ENCODE measurements at places on chromosomes 3 and 15. TPM values are rescaled to one million over a fixed set of nuclear protein-coding genes. Genes with fewer than 3 reads are reported as not detected.

- no peaks in the 10 kb centered on the region for H3K36me3 ChIP-seq
- H3K4me1 ChIP-seq = peaks cover 8% of the 10 kb centered on the region
- no peak for DNase-seq
Measured at GRCh38 chr3:108346301-108347227, 50.2 kb downstream of the HHLA2 start.

DNA sequence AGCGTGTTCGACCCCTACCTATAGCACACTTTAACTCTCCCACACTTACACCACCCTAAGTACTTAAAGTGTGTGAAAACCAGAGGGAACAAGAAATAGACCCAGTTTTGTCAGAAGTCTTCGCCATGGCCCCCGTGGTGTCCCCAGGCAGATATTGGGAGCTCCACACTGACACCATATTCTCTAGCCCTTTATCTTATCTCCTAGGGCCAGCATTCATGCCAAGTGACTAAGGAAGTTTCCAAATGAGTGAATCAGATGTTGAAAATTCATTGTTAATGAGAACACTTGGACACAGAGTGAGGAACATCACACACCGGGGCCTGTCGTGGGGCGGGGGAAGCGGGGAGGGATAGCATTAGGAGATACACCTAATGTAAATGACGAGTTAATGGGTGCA, 31.8 kb downstream of the P3H2 start:
- no peak for DNase-seq
- no peak overlapping the region for H3K4me3 ChIP-seq
- H3K36me3 ChIP-seq = no peaks in the 10 kb centered on the region
- H3K27me3 ChIP-seq = no peaks in the 10 kb centered on the region

DNA sequence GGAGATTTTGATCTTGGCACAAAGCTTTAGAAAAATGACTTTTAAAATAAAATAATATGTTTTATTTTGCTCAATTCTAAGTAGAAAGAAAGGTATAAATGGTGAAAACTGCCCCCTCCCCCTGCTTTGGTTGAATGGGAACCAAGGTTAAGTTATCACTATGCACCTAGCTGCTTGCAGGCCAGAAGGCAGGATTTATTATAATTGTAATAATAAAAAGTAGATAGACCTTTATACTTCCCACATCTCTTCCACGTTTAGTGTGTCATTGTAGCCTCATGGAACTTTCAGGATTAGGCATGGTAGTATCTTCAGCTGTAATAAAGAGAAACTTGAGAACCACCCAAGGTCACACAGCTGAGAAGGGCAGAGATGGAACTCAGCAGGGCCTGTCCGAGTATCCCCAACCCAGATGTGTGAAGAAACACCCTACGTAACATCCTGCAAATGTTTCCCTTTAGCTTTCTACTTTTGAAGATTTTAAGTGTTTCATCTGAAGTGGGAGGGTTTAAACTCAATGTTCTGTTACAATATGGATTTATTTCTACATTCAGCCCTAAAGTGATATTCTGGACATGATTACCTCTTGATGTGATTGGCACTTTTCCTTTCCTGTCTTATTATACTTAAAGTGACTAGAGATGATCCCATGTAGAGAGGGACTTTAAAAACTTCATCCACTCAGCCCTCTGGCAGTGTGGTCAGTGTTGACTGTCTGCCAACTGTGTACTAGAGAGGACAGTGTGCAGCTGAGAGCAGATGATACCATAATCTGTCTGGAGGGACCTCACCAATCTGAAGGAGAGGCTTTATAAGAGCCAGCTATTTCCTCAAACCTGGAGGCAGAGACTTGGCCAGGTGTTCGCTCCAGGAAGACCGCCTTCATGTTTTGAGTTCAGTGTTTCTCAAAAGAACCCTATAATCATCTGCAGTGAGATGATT, 282.5 kb upstream of the TRIM42 start:
- H3K4me1 ChIP-seq = peaks cover 5% of the 10 kb centered on the region
- no peaks in the 10 kb centered on the region for H3K27me3 ChIP-seq
- no peak overlapping the region for H3K27ac ChIP-seq
- H3K36me3 ChIP-seq = no peaks in the 10 kb centered on the region
- no peak for DNase-seq

- H3K36me3 ChIP-seq = no peaks in the 10 kb centered on the region
- no peak for DNase-seq
- H3K4me1 ChIP-seq = peaks cover 3% of the 10 kb centered on the region
- peaks cover 2% of the 10 kb centered on the region for H3K27me3 ChIP-seq
- no peak overlapping the region for H3K4me3 ChIP-seq
Measured at GRCh38 chr3:160159806-160160205, 65.4 kb upstream of the C3orf80 start.

- H3K4me3 ChIP-seq = no peak overlapping the region
- peak overlapping the region; percentile 78 for H3K27ac ChIP-seq
- H3K4me1 ChIP-seq = peaks cover 16% of the 10 kb centered on the region
- H3K27me3 ChIP-seq = no peaks in the 10 kb centered on the region
- no peaks in the 10 kb centered on the region for H3K36me3 ChIP-seq
Measured at GRCh38 chr3:161008086-161008485, 97.1 kb downstream of the B3GALNT1 start.

The HES1 gene
- total RNA-seq = 108 TPM

The ZDHHC23 gene
- 4.2 TPM for total RNA-seq

The MAP1A gene
- total RNA-seq = 13.9 TPM

All from mesothelial cell of epicardium (in vitro differentiated cells).